ENCODE measurements at places on chromosomes 5 and 9.

- no peak for DNase-seq
Observed at GRCh38 chr5:41093803-41094202, 22.7 kb upstream of the MROH2B start.

DNA sequence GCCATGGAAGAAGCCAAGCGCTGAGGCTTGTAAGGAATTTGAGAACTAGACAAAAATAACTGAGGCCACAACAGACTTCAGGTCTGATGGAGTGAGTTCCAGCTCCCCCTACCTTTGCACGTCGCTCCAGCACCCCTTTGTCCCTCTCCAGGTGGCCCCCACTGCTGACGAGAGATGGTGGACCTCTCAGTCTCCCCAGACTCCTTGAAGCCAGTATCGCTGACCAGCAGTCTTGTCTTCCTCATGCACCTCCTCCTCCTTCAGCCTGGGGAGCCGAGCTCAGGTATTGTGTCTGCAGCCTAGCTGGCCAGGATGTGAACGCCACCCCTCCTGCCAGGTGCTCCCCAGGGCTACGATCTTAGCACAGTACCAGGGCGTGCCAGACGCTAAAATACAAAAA, 5.2 kb downstream of the BTNL9 start:
- no peak for DNase-seq

DNA sequence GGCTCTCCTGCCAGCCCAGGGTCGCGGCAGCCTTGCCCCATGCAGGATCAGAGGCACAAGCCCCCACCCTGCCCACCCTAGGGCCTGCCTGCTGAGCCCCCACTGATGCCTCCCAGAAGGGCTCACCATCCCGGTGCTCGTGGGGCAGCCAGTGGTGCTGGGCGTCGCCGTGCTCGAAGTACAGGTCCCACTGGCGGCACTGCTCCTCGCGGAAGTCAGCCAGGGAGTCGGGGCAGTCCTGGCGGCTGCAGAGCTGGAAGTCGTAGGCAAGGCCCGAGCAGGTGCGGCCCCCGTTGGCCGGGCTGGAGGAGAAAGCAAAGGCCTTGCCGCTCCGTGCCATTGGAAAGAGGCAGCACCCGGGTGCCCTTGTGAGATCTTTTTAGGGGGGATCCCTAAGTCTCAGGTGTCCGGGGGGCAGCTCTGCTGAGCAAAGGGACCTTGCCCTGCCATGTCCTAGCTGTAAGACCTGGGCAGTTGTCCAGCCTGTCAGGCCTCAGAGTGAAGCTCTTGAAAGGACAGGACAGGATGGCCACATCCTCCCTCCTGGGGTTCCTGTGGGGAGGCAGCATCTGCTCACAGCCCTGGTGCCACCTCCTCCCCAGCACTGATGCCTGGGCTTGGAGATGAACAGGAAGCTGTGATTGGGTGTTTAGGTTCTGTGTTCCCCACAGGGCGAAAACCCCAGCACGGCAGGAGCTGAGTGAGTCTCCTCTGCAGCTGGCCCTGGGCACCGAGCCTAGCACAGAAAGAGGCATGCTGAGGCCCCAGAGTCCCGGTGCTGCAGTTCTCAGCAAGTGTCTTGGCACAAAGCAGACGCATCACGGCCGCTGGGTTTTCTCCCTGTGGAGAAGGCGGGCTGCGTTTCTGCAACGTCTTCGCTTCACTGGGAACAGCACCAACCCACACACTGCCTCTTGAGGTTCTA, 77.7 kb downstream of the ZNF354C start:
- DNase-seq, result no peak

- DNase-seq, result no peak
Observed at GRCh38 chr9:120942186-120943001, 15.8 kb upstream of the TRAF1 start.

GRCh38 chr5:82596451-82596850, 318.3 kb upstream of the RPS23 start:
- DNase-seq, result no peak

- DNase-seq, result no peak
Observed at GRCh38 chr9:112819635-112820496, 69.3 kb downstream of the SNX30 start.

DNA sequence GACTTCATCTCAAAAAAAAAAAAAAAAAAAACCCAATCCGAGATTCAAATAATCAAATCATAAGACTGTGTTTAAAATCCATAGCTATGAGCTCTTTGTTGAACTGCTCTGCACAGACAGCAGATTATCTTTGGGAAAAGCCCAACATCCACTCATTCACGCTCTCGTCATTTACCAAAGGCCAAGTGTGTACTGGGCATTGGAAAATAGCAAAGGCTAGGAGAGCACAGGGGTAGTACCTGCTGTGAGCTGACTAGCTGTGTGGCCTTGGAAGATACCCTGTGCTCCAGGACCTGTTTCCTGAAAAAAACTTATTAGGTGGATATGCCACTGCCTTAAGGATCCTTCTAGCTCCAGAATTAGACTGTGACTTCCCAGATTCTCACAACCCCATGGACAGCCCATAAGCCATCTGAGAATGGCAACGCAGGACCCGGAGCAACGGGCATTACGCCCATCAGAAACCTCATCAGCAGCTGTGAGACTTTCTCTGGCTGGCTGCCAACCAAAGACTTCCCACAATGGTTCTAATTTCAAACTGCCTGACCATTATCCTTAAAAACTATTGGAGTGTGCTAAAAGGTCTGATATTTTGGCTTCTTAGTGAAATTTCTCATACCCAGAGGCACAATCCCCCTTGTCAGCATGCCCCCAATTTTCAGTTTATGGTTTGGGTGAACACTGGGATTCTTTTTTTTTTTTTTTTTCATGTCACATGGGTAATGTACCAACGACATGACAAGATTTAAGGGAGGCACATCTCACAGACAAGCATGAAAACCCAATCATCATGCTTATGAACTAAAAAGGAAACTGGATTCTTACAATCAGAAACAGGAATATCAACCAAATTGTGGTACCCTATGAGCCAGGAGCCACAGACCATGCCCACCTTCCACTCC, 16.8 kb downstream of the SERINC5 start:
- no peak for DNase-seq

GRCh38 chr5:73529081-73529480, 30.8 kb downstream of the BTF3 start:
- no peak for DNase-seq

- DNase-seq, result no peak
Observed at GRCh38 chr5:40141418-40141817, 538.3 kb upstream of the PTGER4 start.

DNA sequence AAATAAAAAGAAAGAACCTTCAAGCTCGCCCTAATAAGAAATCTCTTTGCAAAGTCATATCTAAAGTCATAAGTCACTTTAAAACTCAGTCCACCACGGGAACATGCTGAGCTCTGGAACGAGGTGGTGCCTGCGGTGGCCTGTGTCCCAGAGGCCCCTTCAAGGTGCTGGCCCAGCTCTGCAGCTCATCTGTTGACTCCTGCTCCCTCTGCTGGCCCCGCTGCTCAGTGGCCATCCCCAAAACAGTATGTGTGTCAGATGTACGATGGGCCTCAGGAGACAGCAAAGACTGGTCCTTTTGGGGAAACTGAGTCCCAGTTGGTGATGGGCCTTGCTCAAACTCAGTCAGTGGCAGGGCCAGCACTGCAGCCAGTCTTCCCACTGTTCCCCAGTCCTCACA, 22.8 kb upstream of the FOXB2 start:
- no peak for DNase-seq

DNA sequence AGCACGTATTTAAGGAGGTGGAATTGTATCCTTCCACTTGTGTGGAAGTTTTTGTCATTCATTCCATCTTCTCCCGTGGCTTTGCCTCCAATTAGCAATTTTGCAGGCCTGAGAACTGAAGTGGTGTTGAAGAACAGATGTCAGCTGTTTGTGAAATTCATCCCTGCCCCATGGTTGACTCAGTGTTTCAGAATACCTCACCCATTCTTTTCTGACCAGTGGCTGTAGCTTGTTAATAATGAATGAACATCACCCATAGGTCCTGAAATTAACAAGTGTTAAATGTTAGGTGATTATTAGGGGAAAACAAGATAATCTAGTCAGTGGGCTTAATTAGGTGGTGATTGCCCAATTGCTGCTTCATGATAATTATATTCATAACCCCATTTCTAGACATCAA, 11.7 kb downstream of the ZNF462 start:
- DNase-seq, result no peak

DNA sequence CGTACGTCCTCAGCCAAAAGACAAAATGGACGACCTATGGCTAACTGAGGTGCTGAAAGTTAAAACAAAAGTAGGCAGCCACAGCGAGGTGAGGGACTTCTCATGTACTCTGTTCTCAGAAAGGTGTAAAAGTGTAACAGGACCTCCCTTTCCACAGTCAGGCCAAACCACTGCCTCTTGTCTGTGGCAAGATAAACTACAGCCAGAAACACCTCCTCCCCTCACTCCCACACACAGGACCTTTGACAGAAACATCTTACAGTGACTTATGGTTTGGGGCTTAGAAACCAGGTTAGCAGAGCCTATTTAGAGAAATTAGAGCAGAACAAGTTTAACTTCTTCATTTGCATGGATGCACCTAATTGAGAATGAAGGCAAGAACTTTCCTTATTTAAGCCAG, 499.1 kb upstream of the GRIN3A start:
- DNase-seq, result no peak

DNA sequence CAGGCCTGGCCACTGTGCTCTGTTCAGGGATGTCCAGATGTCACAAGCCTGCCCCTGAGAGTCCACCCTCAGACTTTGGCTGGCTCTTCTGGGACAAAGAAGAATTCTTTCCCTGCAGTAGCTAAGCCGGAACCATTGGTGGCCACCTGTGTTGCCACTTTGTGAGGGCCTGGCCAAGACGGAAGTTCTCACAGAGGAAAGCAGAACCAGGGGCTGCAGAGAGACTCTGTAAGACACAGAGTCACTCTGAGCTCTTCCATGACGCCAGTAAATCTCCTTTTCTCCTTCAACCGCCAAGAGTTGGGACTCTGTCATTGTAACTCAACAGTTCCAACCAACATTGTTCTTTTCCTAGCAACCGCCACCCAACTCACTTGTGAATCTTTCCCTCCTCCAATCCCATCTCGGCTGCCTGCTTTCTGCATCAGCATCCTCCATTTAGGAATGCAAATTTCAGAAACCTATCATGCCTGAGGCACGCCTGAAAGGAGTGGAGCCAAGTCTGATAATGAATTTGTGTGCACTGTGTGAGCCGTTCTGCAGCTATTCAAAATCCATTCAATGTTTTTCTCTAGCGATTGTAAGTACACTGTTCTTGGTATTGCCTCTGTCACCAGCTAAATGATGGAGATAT, 37.8 kb upstream of the ATP6V1G1 start:
- no peak for DNase-seq

- no peak for DNase-seq
Observed at GRCh38 chr5:90477621-90478215, 3.1 kb downstream of the POLR3G start.

- DNase-seq, result no peak
Observed at GRCh38 chr9:8346296-8346695, 546.7 kb upstream of the DMAC1 start.

GRCh38 chr5:65184780-65185179, 296.9 kb downstream of the ADAMTS6 start:
- no peak for DNase-seq

DNA sequence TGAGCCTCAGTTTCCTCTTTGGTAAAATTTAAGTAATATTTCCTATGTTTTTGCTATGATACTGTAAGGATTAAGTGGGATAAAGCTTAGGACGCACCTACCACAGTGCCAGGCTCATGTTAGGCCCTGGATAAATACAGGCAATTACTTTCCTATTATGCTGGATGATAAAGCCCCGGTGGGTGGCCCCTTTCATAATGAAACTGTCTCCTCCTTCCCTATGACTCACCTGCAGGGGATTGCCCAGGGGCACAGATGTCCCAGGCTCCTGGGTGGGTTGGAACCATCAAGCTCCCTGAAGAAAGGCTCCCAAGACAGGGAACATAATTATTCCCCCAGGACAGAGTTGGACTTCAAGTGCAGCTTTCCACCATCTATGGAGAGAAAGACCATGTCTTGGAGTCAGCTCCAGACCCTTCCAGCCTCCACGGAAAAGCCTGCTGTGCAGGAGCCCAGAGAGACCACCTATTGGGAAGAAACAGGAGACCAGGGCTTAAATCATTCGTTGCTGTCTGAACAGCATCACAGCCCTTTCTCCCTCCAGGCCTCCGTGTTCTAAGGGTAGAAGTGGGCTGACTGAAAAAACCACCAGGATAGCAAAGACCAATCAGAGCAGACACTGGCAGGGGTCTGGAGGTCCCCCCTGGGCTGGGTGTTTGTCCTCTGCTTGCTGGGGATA, 43.2 kb upstream of the FOXE1 start:
- DNase-seq, result no peak

- no peak for DNase-seq
Observed at GRCh38 chr5:13439430-13439829, 505.1 kb downstream of the DNAH5 start.

GRCh38 chr5:171743436-171744076, 42.1 kb upstream of the SMIM23 start:
- DNase-seq, result no peak

GRCh38 chr5:38916802-38917201, 71.0 kb downstream of the OSMR start:
- DNase-seq, result no peak

DNA sequence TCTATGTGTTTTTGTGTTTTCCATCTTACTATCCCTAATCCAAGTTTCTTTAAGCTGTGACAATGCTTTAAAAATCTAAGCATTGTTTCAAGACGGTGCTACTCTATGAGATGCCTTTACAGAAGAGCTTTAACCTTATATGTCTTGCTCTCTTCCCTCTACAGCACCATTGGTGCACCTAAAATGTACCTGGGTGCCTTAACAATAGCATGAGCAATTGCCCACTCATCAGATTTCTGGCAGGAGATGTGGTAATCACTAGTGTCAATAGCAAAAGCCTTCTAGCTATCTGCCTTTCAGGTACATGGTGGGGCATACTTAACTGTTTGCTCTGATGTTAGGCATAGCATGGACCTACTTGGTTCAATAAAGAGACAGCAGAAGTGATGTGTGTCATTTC, 222.3 kb upstream of the KIF2A start:
- DNase-seq, result no peak

DNA sequence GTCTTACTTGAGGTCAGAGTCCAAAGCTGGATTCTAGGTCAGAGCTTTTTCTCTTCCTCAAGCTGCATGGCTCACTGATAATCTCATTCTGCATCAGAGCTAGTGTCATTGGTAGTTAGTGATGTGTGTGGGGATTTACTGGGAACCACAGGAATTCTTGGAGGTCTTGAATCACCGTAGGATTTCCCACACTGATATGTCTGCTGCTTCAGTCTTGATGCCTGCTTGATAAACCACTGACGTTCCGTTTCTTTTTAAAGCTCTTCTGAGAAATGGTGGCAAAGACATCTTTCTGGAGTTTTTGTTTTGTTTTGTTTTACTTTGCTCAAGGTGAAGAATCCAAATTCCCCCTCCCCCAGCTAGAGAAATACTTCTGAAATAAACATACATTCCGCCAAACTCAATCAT, 1.2 kb upstream of the GARIN3 start:
- DNase-seq, result no peak

DNA sequence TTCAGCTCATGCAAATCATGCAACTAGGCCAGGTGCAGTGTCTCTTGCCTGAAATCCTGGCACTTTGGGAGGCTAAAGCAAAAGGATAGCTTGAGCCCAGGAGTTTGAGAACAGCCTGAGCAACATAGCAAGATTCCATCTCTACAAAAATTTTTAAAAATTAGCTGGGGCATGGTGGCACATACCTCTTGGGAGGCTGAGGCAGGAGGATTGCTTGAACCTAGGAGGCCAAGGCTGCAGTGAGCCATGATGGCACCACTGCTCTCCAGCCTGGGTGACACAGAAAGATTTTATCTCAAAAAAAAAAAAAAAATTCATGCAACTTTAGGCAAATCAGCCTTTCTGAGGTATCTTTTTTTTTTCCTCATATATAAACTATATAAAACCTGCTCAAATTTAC, 35.6 kb upstream of the CCNB1 start:
- DNase-seq, result no peak

GRCh38 chr9:128117613-128118471, 9.7 kb downstream of the PTGES2 start:
- DNase-seq, result peak; percentile 100

All from stimulated activated CD4-positive, alpha-beta T cell treated with anti-CD3 and anti-CD28 coated beads, Interleukin-2, amount 100 ng/mL, for 48 hours (primary cell).